ENCODE measurements at places on chromosomes 12 and 14. TPM values are rescaled to one million over a fixed set of nuclear protein-coding genes. Genes with fewer than 3 reads are reported as not detected.

Gene NKX2-1
- not detected for total RNA-seq

Gene KRT82
- not detected for total RNA-seq

Gene CPNE6
- total RNA-seq: 0.19 TPM

Gene TPPP2
- total RNA-seq: not detected

Gene ZNF84
- total RNA-seq: 32.7 TPM

Gene ERG28
- 17.9 TPM for total RNA-seq

Gene RFX4
- total RNA-seq: not detected

Gene RPS6KA5
- total RNA-seq: 9.4 TPM

Gene OR6C2
- not detected for total RNA-seq

Gene NGB
- not detected for total RNA-seq

Gene KRT3
- not detected for total RNA-seq

Data from kidney (tissue), 22 donors.